ENCODE measurements at places on chromosomes 2 and 18. TPM values are rescaled to one million over a fixed set of nuclear protein-coding genes. Genes with fewer than 3 reads are reported as not detected.

Gene SP100
- 152 TPM for total RNA-seq

Gene AGXT
- not detected for total RNA-seq

Gene SLC11A1
- total RNA-seq, result 0.26 TPM

Gene COL3A1
- total RNA-seq, result not detected

DNA sequence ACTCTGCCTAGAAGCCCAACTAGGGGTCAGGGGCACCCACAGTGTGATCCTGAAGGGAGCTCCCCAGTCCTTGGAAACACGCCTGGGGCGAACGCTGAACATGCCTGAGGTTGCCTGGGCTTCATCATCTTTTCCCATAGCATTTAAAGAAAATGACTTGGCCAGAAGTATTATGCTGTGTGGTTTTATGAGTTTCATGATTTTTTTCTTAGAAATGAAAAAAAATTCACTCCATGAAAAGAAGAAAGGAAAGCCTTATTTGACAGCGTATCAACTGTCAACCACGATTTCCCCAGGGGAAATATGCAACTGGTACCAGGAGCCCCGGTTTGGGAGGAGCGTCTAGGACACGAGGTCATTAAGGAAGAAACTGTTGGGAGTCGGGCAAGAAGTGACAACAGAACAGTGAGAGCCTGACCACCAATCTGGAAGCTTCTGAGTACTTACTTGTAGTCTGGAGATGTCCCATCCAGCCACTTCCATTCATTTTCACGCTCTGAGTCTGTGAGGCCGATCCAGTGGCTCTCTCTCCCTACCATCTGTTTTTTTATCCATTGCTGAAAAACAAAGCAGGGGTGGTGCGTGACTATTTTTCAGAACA is 63.5 kb upstream of the THOC1 start:
- H3K27ac ChIP-seq, result no peak overlapping the region
- DNase-seq, result no peak
- H3K4me1 ChIP-seq, result no peaks in the 10 kb centered on the region
- H3K27me3 ChIP-seq, result peaks cover 10% of the 10 kb centered on the region

DNA sequence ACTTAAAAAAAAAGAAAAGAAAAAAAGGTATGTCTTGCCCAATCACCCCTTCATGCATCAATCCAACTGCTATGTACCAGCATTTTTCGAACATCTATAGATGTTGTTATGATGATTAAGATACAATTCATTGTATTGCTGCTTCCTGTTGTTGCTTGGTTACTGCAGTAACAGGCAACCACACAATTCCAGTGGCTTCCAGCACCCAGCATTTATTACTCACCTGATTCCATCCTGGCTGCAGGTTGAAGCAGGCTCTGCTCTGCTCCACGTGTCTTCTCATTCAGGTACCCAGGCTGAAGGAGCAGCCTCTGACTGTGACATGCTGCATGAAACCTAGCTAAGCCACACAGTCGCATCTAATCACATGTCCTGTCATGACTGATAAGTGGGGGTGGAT is 196.9 kb downstream of the INO80D start:
- H3K27me3 ChIP-seq, result peaks cover 6% of the 10 kb centered on the region
- no peaks in the 10 kb centered on the region for H3K36me3 ChIP-seq
- no peaks in the 10 kb centered on the region for H3K4me1 ChIP-seq

DNA sequence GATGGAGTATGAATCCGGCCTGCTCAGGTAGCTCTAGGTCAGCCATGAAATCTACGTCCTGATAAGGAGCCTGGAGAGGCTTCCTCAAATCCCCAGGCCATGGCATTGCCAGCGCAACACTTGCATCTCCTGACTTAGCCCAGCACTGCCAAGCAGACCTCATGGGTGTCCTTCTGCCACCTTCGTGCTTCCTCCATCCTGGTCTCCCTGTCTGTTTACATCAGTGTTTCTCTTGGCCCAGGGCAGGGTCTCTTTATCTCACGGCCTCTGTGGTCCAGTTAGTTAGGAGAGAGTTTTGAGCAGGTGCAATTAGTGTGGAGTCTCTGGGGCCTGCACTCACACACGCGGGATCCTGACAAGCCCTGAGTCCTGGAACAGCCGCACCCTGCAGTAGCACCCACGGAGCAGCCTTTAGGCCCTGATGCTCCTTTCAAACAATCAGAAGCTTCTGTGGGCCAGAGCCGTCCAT is 193.1 kb upstream of the ARL4C start:
- H3K27me3 ChIP-seq, result peaks cover 29% of the 10 kb centered on the region
- DNase-seq, result no peak
- no peak overlapping the region for H3K27ac ChIP-seq
- no peaks in the 10 kb centered on the region for H3K36me3 ChIP-seq
- H3K4me3 ChIP-seq, result no peak overlapping the region
- H3K4me1 ChIP-seq, result no peaks in the 10 kb centered on the region

DNA sequence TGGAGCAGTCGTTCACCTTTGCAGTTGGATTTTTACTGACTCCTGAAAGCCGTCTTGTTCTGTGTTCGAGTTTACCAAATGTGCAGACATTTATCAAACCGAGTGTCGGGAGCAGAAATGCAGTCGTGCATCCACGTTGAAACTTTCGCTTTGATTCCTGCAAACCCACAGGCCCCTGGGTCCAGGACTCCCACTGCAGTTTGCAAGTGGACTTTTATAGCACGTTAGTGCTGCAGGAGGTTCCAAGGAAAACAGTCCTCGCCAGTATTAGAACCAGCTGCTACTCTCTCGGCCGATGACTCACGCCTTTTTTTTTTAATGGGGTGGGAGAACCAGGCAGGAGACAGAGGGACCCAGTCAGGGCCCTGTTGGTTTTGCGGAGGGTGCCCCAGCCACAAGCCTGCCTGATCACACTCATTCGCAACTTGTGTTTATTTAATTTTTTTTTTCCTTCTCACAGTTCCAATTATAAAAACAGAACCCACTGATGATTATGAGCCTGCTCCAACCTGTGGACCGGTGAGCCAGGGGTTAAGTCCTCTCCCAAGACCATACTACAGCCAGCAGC is 90.1 kb downstream of the NFATC1 start:
- no peaks in the 10 kb centered on the region for H3K27me3 ChIP-seq
- H3K27ac ChIP-seq, result no peak overlapping the region
- DNase-seq, result no peak
- peaks cover 14% of the 10 kb centered on the region for H3K36me3 ChIP-seq

DNA sequence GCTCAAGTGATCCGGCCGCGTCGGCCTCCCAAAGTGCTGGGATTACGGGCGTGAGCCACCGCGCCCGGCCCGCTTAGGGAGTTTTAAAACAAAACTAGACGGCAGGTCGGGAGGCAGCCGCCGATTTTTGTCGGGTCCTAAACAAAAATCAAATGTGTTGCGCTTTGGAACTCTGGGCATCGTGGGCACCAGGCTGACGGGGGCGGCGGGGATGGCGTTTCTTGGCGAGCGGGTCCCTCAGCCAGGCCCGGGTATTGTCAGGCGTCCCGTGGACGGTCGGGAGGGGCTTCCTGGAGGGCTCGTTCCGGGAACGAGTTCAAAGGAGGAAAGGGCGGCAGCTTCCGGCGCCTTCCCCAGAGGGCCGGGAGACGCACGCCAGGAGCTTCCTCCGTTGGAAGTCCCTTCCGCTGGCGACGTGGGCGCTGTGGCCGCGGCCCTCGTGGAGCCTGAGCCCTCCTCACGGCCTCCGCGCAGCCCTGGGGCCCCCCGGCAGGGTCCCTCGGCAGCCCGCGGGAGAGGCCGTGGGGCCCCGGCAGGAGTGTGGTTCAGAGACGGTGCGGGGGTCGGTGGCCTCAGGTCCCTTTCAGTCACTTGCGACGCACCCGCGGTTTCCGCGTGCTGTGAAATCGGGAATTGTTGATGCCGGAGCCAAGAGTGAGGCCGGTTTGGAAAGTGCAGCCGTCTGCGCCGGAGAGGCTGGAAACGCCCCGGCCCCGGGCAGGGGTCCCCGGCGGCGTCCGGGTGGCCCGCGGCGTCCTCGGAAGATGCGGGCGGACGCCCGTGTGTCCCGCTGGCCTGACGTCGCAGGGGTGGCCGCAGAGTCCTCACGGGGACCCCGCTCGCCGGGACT is 59.3 kb downstream of the EMILIN2 start:
- H3K36me3 ChIP-seq, result peaks cover 7% of the 10 kb centered on the region
- H3K4me1 ChIP-seq, result peaks cover 13% of the 10 kb centered on the region
- no peaks in the 10 kb centered on the region for H3K27me3 ChIP-seq
- H3K4me3 ChIP-seq, result peak overlapping the region; percentile 80

- peak overlapping the region; percentile 99 for H3K4me3 ChIP-seq
- no peak for DNase-seq
- peaks cover 12% of the 10 kb centered on the region for H3K36me3 ChIP-seq
- no peaks in the 10 kb centered on the region for H3K27me3 ChIP-seq
- H3K4me1 ChIP-seq, result peaks cover 42% of the 10 kb centered on the region
Measured at GRCh38 chr18:75206452-75207309, 2.3 kb downstream of the PTGR3 start.

DNA sequence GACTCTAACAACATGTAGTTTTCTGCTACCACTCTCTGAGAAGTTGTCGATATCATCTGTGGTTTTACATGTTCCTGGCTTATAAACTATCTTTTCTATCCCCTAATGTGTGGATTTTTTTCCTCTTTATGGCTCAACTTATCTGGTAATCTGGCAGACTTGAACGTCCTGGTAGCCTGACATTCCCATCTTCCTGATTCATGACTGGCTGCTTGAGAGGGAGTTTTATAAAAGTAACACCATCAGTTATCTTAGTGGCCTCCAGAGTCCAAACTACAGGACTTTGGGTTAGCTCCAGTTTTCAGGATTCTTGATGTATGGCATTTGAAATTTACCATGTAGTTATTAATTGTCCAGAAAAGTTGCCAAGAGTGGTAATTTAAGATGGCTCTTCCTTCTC is 174.0 kb upstream of the GULP1 start:
- H3K27ac ChIP-seq, result no peak overlapping the region
- H3K4me3 ChIP-seq, result no peak overlapping the region
- no peak for DNase-seq
- no peaks in the 10 kb centered on the region for H3K36me3 ChIP-seq

GRCh38 chr2:213806125-213806726 is 522.0 kb downstream of the SPAG16 start:
- no peak overlapping the region for H3K4me3 ChIP-seq
- H3K4me1 ChIP-seq, result no peaks in the 10 kb centered on the region

DNA sequence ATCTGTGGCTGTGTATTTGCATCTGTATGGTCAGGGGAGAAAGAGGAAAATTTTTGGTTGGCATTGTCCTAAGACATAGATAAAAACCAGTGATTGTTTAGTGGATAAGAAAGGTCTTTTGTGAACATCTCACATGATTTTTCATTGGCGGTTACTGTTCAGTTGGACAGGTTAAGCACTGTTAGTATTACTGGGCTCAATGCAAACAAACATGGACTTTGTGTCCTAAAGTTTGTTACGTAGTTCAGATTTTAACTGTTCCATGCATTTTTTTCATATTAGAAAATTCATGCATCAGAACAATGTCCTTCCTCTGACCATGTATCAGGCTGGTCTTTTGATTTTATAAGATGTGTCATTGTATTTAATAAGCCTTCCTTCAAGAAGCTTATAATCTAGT is 368.0 kb downstream of the MEIS1 start:
- no peaks in the 10 kb centered on the region for H3K27me3 ChIP-seq
- no peak overlapping the region for H3K27ac ChIP-seq
- no peaks in the 10 kb centered on the region for H3K36me3 ChIP-seq

GRCh38 chr18:10116574-10116973 is 202.8 kb downstream of the VAPA start:
- no peak for DNase-seq
- H3K27me3 ChIP-seq, result peaks cover 6% of the 10 kb centered on the region
- H3K4me3 ChIP-seq, result no peak overlapping the region
- no peak overlapping the region for H3K27ac ChIP-seq
- no peaks in the 10 kb centered on the region for H3K36me3 ChIP-seq
